Activated naive CD4-positive, alpha-beta T cell treated with Interleukin-2 at 50 U/mL for 16 hours (primary cell): ENCODE measurements at places on chromosomes 4 and X.

DNA sequence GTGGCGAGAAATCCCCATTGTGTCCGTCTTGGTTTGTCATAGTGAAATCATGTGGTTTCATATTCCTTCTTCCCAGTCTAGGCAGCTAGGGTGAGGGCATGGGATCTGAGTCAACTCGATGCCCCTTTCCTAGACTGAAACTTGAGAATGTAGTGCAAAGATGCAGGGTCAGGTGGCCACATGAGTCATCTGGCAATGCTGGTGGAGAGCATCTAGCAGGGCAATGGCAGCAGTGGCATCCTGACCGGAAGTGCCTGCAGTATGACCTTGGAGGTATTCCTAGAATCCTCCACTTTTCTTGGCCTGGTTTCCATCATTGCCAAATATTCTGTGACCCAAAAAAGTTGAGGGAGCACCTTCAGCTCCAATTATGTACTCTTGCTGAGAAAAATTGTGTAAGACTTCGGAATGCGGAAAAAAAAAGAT lies 39.1 kb upstream of the TMEM184C start:
- DNase-seq = no peak

GRCh38 chrX:97685753-97686152 lies 802.0 kb downstream of the RPA4 start:
- DNase-seq = peak; percentile 1

DNA sequence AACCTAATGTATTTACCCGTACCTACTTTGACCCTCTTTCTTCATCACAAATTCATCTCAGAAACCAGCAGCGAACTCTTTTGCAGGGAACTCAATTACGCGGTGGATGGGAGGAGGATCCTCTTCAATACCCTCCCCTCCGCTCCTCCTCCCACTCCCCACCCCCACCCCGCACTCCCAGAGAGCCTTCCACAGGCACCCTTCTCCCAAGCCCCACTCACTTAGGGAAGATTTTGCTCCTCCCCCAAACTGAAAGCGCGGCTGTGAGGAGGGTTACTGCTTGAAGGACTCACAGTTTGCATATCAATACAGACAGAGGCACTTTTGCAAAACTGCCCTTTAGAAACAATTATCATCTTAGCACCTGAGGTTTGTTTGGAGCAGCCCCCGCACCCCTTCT lies 960 bp upstream of the IL1RAPL1 start:
- no peak for DNase-seq

GRCh38 chrX:140701480-140701879 lies 8.1 kb upstream of the LINC00632 start:
- no peak for DNase-seq

DNA sequence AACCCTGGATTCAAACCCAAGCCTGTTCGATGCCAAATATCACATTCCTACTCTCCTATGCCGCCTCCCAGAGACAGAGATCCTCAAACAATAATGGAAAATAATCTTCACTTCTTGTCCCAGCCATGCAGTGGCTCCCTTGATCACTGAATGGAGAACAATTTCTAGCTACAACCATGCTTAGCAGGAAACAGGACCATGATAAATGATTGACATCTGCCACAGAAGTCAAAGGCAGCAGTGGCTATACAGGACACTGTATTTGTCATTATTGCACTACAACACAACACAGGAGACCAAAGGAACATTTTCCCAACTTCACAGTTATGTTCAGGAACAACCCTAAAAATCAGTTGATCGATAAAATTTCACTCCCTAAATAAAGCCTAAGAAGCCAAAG lies 243.3 kb upstream of the SLC7A11 start:
- no peak for DNase-seq

GRCh38 chr4:94757192-94758140 lies at the start of gene BMPR1B:
Gene BMPR1B, plus strand, starts transcription at chr4:94757955. Its CDS starts 346,470 bp downstream, at chr4:95104425.
- DNase-seq = no peak

- DNase-seq = no peak
These were observed at the start of gene GATA1 for GRCh38 chrX:48786341-48786800. Gene GATA1, plus strand, starts transcription at chrX:48786590. Its CDS starts 4,520 bp downstream, at chrX:48791110.

DNA sequence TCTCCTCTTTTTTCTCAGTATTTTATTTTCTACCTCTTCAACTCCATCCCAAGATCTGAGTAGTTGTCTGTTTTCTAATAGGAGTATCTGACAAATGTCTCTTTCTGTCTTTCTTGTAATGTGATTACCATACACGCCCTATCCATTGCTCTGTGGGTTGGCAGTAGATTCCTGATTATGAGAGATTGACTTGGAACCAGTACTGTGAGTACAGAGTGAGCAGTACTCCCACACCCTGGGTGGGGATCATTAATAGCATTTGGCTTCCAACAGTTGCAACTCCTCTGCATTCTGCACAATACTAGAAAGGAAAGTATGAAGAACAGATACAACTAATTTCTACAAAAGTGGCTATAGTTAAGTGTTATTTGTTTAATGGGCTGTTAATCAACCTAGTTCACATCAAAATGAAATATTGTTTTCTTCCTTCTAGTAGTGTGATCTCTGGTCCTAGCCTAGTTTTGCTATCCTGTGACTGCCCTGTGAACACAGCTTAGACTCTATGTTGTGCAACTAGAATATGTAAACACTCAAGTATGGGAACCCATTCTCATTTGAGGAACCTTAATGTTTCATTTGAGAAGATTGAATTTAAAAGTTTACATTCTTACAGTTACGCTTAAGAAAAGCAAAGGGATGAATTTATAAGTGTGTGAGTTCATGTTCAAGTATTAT lies 112.9 kb downstream of the PTPN13 start:
- no peak for DNase-seq

GRCh38 chr4:42348692-42349091 lies 48.6 kb upstream of the SHISA3 start:
- DNase-seq = no peak

DNA sequence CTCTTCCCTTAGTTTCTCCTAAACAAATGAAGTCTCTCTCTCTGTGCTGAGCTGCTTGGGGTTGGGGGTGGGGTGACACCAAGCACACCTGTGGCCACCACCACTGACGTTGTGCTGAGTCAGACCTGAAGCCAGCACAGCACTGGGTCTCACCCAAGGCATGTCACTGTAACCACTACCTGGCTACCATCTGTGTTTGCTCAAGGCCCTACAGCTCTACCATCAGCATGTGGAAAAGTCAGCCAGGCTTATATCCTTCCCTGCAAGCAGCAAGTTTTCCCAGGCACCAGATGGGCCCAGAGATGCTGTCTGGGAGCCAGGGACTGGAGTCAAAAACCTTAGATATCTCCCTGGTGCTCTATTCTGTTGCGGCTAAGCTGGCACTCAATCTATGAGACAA lies 6.9 kb downstream of the CXCL10 start:
- DNase-seq = no peak

DNA sequence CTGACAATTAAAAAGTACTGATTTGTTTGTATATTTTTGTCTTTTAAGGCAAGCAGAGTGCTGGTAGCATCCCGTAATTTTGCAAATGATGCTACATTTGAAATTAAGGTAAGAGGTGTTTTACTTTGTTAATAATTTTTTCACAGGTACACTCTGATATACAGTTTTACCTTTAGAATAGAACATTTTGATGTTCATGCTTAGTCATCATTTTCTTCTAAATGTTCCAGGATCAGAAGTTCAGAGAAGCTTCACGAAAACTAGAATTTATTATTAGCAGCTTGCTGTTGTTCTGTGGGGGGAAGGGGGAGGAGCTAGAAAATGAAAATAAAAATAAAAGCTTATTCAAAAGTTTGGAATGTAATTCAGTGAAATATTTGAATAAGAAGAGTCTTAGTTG lies 5.5 kb downstream of the PDHA1 start:
- no peak for DNase-seq

- peak; percentile 13 for DNase-seq
These were observed 3.1 kb upstream of the MTMR1 start for GRCh38 chrX:150690126-150690525.

- DNase-seq = no peak
These were observed 28.4 kb downstream of the CXCL1 start for GRCh38 chr4:73897380-73898136.

GRCh38 chrX:65537229-65537628 lies 2.6 kb upstream of the LAS1L start:
- no peak for DNase-seq

- no peak for DNase-seq
These were observed 70.3 kb downstream of the ZCCHC12 start for GRCh38 chrX:118893923-118894322.

DNA sequence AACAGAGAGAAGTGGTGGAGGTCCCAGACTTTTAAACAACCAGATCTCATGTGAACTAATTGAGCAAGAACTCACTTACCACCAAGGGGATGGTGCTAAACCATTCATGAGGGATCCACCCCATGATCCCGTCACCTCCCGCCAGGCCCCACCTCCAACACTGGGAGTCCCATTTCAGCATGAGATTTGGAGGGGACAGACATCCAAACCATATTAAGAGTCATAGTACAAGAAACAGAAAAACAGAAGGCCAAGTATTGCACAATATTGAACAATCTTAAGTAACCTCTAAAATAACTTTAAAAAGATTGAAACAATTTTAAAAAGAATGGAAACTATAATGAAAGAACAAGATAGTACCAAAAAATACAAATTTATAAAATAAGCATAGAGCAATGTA lies 110.0 kb downstream of the CBR4 start:
- no peak for DNase-seq

DNA sequence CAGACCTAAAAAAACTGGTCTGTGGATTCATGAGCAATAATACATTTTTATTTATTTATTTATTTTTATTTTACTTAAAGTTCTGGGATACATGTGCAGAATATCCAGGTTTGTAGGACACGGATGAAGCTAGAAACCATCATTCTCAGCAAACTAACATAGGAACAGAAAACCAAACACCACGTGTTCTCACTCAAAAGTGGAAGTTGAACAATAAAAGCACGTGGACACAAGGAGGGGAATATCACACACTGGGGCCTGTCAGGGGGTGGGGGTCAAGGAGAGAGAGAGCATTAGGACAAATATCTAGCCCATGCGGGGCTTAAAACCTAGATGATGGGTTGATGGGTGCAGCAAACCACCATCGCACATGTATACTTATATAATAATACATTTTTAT lies 705.9 kb downstream of the RAB28 start:
- no peak for DNase-seq

- DNase-seq = no peak
These were observed 160.2 kb upstream of the CPEB2 start for GRCh38 chr4:14841801-14842768.

DNA sequence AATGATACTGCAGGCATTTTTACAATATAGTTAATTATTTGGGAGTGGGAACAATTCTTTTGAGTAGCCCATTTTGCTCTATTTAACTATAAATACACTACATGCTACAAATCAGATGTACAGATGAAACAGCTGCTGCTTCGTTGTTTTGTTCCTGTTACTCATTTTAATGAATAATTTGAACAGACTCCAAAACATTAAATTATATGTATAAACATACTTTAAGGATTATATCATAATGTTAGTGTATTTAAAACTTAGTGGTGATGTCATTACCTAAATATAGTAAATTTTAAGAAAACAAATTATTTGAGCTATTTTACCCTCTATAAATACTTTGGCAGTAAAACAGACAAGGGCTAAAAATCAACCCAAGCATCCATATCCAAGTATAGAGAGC lies 60.7 kb downstream of the GAB1 start:
- DNase-seq = no peak

GRCh38 chrX:132292793-132293192 lies 73.5 kb upstream of the RAP2C start:
- DNase-seq = peak; percentile 2

DNA sequence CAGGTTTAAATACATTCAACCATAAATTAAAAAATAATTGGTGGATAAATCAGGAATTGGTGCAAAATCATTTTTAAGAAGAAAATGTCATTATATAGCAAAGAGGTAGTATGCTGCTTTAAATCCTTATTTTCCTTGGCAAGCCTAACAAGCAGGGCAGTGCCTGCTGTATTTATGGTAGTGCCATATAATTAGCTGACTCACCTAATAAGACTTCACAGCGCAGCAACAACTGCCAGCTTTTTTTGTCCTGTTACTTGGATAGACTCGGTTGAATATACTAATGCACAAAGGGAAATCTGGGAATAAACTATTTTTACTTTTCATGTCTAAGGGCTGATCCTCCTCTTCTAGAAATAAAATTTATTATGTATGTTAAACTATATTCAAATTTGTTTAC lies 99.1 kb downstream of the SNCA start:
- no peak for DNase-seq

DNA sequence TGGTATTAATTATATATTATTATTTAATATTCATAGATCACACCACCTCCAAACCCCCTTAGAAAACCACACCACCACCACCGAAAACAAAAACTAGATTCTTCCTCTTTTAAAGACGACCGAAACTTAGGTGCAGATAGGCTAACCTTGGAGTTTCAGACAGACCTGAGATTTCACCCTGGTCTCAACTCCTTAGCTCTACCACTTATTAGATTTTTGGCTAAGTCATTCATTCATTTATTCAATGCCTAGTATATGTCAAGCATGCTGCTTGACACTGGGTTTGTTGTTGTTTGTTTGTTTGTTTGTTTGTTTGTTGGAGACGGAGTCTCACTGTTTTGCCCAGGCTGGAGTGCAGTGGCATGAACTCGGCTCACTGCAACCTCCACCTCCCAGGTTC lies 9.5 kb upstream of the BMP2K start:
- no peak for DNase-seq

DNA sequence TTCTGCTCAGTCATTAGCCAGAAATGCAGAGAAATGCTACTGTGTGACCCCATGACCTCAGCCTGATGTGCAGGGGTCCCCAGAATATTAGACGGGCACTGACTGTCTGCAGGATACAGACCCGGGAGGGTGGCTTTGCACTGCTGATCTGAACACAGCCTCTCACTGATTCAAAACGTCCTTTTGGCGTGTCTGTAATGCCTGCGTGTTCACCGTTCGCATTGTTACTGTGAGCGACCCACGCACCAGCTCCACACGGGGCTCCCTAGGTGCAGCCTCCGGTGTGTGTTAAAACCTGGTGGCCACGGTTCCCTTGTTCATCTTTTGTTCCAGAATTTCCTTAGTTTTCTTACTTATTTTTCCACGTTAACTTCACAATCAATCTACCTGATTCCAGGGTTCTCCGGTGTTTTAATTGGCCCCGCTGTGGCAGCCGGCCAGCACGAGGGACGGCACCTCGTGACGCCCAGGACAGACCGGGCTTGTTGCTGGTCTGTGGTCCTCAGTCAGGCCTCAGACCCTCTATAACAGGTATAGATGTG lies 32.0 kb upstream of the SPON2 start:
- no peak for DNase-seq

- DNase-seq = peak; percentile 11
These were observed 30.0 kb upstream of the ANXA5 start for GRCh38 chr4:121726642-121727268.

- DNase-seq = no peak
These were observed 171.8 kb upstream of the CLNK start for GRCh38 chr4:10856271-10856782.

GRCh38 chrX:81120936-81121371 lies 80.8 kb downstream of the HMGN5 start:
- DNase-seq = peak; percentile 34

- DNase-seq = no peak
These were observed 17.8 kb upstream of the TENM3 start for GRCh38 chr4:182225257-182225852.

- DNase-seq = no peak
These were observed 97.7 kb downstream of the DDX60 start for GRCh38 chr4:168220893-168221292.
